ENCODE measurements at places on chromosomes 1 and 21.

GRCh38 chr1:186884251-186884650 lies 55.5 kb downstream of the PLA2G4A start:
- no peak for DNase-seq

GRCh38 chr21:41779659-41780058 lies 12.8 kb upstream of the RIPK4 start:
- no peak for DNase-seq

GRCh38 chr21:35338881-35339632 lies 290.0 kb upstream of the RUNX1 start:
- DNase-seq, result no peak

DNA sequence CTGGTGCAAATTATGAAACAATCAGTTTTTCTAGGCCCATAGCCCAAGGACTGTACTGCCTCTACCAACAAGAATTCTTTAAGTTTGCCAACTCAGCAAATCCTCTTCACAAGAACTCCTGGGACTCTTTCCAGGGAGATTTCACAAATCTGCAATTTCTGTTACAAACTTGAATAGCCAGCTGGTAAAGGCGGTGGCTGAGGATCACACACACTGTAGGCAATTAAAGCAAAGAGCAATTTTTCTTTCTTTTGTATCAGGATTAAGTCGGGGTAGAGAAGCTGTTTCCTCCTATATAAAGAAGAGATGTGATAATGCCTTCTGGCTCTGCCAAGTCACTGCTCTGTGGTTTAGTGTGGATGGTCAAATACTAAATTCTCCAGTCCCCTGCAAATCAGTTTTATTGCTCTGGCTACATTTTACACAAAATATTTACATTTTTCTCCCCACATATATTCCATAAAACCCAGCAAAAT lies 1.7 kb downstream of the ALDH9A1 start:
- DNase-seq, result no peak

DNA sequence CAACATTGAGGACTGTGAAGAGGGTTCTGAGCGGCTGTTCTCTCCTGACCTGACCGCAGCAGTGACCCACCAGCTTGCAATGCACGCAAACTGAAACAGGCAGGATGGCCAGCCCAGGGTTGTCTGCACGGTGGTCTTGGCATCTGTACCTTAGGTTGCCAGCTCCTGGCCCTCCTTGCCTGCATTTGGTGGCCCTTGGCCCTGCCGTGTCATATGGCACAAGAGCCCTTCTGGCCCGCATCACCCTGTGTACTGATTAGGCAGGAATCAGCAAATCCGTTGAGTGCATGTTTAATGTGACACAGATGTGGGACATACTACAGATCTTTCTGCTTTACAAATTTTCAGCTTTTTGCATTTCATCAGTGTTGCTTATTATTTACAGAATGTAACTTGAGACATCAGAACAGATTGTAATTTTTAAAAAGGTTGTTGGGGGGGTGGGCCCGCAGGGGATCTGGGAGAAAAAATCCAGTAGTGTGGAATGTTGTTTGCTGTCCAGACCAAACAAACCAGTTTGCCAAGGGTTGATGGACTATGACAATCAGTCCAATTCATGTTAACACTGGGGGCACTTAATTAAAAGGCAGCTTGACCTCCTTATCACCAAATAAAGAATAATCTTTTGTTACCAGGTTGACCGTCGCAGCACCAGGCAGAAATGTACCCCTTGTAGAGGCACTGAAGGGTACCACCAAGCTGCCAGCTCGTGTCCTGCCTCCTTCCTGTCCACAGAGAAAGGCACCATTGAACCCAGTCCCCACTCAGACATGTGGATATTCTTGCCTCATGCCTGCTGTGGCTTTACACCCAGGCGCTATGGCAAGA lies 132.6 kb downstream of the DHRS3 start:
- DNase-seq, result no peak

DNA sequence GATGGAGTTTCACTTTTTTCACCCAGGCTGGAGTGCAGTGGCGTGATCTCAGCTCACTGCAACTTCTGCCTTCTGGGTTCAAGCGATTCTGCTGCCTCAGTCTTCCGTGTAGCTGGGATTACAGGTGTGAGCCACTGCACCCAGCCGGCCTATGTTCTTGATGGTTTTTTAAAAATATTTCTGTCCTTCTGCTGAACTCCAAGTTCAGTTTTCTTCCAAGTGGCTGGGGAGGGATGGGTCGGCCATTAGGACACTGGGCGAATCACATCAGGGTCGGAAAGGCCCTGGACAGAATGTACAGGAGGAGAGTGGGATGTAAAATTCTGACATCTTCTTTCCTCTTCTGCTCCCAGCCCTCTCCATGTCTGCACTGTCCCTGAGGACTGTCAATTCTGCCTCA lies 289.6 kb downstream of the PTPRU start:
- no peak for DNase-seq

DNA sequence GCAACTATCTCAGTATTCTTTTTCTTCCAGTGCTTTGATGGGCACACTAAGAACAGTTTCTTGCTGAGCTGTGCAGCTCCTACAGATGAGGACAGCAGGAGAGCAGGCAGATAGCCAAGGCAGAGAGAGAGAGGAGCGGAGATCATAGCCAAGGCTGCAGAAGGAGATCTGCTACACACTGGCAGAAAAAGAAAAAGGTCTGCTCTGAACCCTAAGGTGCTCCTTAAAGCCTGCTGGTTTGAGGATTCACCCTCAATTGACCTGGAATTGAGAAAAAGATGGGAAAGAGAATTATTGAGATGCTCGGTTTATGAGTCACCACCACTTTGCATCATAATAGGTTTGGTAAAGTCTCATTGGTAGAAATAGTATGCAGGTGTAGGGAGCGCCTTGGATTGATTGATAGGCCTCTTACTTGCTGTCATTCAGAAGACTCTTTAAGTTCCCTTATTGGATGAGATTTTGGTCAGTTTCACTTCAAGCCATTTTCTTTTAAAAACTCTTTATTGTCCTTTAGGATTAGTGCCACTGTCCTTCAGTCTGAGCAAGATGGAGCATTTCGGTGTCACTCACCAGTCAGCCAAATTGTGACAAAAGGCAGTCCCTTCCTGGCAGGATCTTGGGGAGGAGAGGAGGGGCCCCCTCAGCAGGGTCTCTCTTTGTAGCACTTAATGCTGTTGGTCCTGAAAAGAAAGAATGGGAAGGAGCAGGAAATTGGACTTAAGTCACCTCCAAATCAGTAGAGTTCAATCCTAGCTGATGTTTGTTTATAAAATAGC lies 685.0 kb downstream of the ADGRL2 start:
- DNase-seq, result no peak

GRCh38 chr1:5847013-5847659 lies 145.1 kb downstream of the NPHP4 start:
- DNase-seq, result no peak

- no peak for DNase-seq
Observed at GRCh38 chr1:24961334-24961733, 31.3 kb upstream of the RUNX3 start.

DNA sequence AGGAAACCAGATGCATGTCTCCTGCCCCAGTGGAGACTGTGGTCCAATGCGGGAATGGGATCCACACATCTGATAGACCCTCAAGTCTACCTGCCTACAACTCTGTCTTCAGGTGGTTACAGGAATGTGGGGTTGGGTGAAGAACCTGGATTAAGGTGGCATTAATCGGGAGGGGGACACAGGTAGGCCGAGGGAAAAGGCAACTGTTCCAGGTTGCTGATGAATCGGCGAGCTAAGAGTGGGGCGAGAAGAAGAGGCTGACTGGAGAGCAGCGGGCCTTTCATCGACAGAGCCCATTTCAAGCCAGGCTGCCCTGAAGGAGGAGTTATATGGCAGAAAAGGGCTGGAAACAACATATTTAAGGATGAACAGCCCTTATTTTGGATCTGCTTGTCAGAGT lies 836 bp downstream of the CD2 start:
- no peak for DNase-seq

- no peak for DNase-seq
Observed at GRCh38 chr1:242411901-242412300, 112.6 kb downstream of the PLD5 start.

DNA sequence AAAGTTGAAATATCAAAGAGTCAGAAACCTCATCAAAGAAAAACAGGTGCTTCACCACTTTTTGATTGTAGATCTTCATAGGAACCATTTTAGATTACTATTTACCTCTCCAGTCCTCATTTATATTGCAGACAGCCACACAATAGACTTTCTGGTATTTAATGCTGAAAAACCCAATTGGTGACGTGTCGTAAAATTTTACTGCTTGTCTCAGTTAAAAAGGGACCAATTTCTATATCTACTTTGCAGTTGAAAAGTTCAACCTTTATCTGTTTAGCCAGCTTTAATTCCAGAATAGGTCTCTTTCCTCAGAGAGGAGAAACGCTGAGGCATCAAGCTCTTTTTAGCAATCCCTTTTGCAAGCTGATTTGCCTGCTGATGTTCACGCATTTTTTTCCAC lies 1722.4 kb downstream of the PLA2G4A start:
- no peak for DNase-seq

DNA sequence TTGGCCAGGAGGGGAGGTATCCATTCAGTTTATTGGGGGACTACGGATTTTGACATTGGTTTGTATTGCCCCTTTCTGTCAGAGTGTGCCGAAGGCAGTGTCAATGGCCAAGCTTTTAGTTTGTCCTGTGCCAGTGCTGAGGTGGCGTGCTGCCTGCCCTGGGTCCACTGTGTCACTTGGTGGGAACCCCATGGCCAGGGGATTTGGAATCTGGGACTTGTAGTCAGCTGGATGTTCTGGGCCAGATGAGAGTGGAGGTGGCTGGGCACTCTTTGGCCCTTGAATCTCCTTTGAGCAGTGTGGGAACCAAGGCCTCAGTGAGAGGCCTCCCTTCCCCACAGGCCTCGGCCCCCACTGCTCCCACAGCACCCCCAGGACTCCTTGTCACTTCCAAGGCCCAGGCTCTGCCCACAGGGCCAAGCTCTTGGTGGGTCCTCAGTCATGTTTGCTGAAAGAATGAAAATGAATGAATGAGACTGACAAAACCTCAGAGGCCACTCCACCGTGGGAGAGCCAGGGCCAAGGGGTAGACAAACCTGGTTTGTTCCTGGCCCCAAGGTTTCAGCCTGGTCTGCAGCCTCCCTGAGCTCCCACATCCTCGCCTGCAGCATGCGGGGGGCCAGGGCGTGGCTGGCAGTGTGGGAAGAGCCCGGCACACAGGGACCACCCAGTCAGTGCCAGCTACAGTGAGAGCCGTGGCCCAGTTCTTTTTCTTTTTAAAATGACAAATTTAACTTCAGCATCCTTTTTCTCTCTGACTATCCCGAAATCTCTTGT lies 412.2 kb downstream of the MATN1 start:
- DNase-seq, result no peak

DNA sequence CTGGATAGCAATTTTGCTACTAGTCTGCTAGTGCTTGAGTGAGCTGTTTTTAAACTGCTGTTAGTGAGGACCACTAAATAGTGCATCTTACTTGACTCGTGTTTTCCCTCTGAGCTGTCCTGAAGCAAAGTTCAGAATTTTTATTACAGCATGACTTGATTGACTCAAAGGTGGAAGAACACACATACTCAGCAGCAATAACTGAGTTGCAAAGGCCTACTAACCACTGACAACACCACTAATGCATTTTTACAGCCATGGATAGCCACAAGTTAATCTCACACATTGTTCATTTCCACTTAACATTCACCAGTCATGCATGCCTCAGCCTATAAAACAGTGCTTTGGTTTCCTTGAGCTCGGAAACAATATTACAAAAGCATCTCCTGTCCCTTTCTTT lies 148.7 kb downstream of the RUNX1 start:
- no peak for DNase-seq

DNA sequence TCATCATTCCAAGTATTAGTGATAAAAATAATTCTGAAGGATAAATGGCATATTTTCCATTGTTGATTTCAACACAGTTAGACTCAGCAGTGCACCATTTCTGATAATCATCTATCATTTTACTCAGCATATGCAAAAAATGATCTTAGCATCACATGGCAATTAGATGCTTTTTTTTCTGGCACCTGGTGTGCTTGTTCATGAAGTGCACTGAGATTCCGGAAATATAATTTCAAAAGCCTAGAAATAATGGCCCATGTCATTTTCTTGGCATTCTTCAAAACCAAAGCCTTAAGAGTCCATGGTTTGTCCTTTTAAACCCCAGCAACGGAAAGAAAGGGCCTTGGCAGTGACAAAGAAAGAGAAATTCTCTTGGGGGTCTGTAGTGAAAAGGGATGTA lies 278.8 kb downstream of the KIF26B start:
- no peak for DNase-seq

DNA sequence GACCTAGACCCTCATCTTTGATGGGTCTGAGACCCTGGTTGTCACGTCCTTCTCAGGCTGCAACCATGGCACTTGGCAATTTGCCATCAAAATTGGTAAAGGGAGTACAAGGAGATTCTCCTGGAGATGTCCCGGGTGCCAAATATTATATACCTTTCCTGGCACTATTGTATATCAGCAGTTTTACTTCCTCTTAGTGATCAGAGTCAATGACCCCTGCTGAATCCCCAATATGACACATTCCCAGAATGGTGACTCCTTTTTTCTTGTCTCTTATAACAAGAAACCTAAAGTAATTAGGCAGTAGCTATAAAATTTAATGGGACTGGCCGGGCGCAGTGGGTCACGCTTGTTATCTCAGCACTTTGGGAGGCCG lies 39.6 kb upstream of the CDC42BPA start:
- DNase-seq, result no peak

- no peak for DNase-seq
Observed at GRCh38 chr1:204198348-204199340, 2.4 kb upstream of the KISS1 start.

- DNase-seq, result no peak
Observed at GRCh38 chr1:62358665-62359373, 39.6 kb upstream of the KANK4 start.

GRCh38 chr1:203625628-203626019 lies 1.0 kb upstream of the ATP2B4 start:
- DNase-seq, result peak; percentile 66
